Osteocyte (in vitro differentiated cells): ENCODE measurements at places on chromosomes 6 and 20. TPM values are rescaled to one million over a fixed set of nuclear protein-coding genes. Genes with fewer than 3 reads are reported as not detected.

Gene GINS1
- total RNA-seq = 5.8 and 6.2 TPM in 2 replicates

Gene OR2H1
- total RNA-seq = not detected in 2 replicates

DNA sequence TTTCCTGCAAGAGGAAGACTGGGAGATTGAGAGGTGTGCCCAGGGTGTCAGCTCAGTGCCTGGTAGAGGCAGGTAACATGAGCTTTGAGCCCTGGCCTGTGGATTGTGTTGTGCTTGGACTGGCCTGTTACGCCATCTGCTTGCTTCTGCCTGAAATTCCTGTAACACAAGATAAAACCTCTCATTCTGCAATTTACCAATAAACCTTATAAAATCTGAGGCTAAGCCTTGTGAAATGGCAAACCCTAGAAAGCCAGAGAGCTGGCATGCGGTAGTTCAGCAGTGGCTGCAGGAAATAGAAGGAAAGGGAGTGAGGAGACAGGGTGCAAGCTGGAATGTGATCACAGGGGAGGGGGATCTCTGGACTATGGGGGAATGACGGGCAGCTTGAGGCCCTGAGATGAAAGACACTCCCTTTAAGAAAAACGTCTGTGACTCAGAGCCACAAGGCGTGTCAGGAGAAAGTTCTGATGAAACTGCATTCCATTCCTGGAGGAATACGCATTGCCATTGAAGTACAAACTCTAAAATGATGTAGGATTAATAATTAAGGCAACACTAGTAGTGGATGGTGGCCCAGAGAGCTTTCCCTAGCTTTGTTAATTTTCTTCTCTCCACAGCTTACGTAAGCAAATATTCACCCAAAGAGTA is 26.3 kb upstream of the TFAP2A start:
- H3K36me3 ChIP-seq = no peaks in the 10 kb centered on the region
- H3K4me1 ChIP-seq = peaks cover 12% of the 10 kb centered on the region
- DNase-seq = no peak
- H3K27ac ChIP-seq = peak overlapping the region; percentile 85
- no peak overlapping the region for H3K4me3 ChIP-seq

- no peak overlapping the region for H3K27ac ChIP-seq
- H3K4me1 ChIP-seq = peaks cover 9% of the 10 kb centered on the region
- no peak for DNase-seq
- peaks cover 5% of the 10 kb centered on the region for H3K36me3 ChIP-seq
Measured at GRCh38 chr6:69663215-69663614, 133.6 kb downstream of the LMBRD1 start.

Gene COL21A1
- 48.0 and 60.0 TPM in 2 replicates for total RNA-seq

Gene EYA4
- 0.68 and 0.78 TPM in 2 replicates for total RNA-seq

Gene LIN28B
- 0.10 TPM in 1 of 2 replicates, not detected in the other for total RNA-seq

Gene CLVS2
- total RNA-seq = not detected in 2 replicates

Gene COL19A1
- not detected in 2 replicates for total RNA-seq

Gene TMEM74B
- not detected in 2 replicates for total RNA-seq

Gene LY6G6D
- total RNA-seq = not detected in 2 replicates

Gene SEMG1
- not detected in 2 replicates for total RNA-seq

Gene OLIG3
- not detected in 2 replicates for total RNA-seq

DNA sequence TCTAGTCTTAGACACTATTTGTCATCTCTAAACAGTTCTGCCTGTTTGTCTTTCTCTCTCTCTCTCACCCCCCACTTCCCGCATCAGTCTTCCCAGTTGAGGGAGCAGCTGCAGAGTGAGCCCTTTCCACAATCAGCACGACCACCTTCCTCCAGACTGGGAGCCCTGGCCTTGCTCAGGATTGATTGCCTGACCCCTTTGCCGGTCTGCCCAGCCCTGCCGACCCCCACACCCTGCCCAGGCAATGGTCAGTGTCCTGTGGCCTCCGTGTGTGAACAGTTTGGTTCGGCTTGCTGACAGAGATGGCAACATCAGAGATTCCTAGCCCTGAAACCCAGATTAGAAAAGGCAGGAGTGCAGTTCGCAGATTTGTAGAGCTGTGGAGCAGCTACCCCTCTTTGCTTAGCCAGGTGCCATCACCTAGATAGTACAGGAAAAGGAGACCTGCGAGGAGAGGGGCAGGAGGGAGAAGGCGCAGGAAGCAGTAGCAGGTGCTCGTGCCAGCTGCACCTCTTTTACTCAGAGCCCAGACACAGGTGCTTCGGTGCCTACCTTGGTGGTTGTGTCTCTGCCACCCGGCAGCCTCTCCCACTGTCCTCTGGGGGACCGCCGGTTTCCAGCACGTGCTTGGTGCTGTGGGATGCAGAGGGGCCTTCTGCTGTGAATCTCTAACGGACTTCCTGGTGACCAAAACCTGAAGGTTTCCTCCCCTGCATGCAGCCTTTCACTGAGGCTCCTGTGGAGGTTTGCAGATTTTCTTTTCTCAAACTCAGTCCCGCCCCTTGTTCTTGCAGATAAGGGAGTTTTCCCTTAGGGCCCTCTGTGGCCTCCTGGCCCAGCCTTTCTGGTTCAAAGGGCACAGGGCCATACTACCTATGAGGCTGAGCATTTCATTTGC is 92.4 kb downstream of the SCML4 start:
- peaks cover 59% of the 10 kb centered on the region for H3K27me3 ChIP-seq
- H3K4me3 ChIP-seq = no peak overlapping the region
- peak; percentile 73 for DNase-seq
- no peak overlapping the region for H3K27ac ChIP-seq

Gene CNKSR3
- 14.6 and 15.3 TPM in 2 replicates for total RNA-seq

DNA sequence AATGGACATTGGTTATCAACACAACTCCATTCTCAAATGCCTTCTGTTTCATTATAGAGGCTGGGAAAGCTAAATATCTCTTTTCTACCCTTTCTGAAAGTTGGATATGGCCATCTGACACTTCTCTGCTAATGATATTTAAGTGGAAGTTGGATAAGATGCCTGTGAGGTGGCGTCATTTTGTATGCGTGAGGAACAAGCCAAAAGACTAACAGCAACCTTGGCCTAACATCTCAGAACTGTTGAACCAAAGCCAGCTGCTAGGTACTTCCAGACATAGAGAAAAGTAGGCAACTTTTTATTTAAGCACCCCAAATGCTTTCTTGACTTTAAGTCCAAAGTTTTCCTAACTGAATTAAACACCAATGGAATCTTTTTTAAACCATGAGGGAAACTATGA is 708.4 kb downstream of the CD109 start:
- H3K4me1 ChIP-seq = peaks cover 7% of the 10 kb centered on the region
- no peak for DNase-seq
- no peak overlapping the region for H3K27ac ChIP-seq
- no peak overlapping the region for H3K4me3 ChIP-seq

GRCh38 chr20:46928580-46929132 is 34.0 kb downstream of the EYA2 start:
- H3K4me1 ChIP-seq = no peaks in the 10 kb centered on the region
- H3K36me3 ChIP-seq = no peaks in the 10 kb centered on the region
- H3K27ac ChIP-seq = no peak overlapping the region
- H3K4me3 ChIP-seq = no peak overlapping the region

Gene SOBP
- total RNA-seq = 6.1 and 7.4 TPM in 2 replicates

DNA sequence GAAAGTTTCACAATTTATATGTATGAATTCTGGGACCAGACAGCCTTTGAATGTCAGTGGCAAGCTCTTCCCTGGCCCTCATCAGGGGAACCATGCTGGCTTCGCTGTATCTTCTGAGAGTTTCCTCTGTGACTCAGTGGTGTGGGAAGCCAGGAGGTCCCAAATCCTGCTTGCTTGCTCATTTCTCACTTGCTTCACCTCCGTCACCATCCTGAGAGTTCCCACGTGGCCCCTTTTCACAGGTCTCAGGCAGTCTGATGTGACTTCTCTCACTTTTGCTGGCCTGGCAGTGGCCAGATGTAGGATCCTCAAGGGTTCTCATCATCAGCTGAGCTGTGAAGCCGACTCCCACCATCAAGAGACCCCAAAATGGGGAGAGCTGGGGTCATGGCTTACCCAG is 28.4 kb upstream of the RIN2 start:
- H3K4me1 ChIP-seq = peaks cover 13% of the 10 kb centered on the region
- no peak overlapping the region for H3K4me3 ChIP-seq
- H3K27ac ChIP-seq = no peak overlapping the region

- DNase-seq = no peak
- no peak overlapping the region for H3K27ac ChIP-seq
- H3K4me1 ChIP-seq = no peaks in the 10 kb centered on the region
- H3K4me3 ChIP-seq = no peak overlapping the region
- no peaks in the 10 kb centered on the region for H3K36me3 ChIP-seq
- peaks cover 12% of the 10 kb centered on the region for H3K27me3 ChIP-seq
Measured at GRCh38 chr6:66961191-66961590, 1254.2 kb upstream of the EYS start.

Gene GSTA2
- total RNA-seq = not detected in 2 replicates

DNA sequence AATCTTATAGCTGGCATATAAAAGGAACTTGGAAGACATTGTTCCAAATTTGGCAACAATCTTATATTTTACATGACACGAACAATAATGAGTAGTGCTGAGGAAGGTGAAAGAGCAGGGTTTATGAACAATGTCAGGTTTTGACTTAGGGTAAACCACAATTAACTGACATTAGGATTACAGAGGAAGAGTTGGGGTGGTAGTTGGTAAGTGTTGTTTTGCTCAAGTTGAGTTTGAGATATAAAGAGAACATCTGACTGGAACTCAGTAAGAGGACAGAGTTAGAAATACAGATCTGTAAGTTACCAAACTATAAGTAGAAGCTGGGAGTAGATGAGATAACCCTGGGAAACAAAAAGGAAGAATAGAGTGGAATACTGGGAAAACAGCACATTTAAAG is 15.1 kb downstream of the RTN4IP1 start:
- H3K27me3 ChIP-seq = no peaks in the 10 kb centered on the region
- H3K4me3 ChIP-seq = no peak overlapping the region
- H3K4me1 ChIP-seq = no peaks in the 10 kb centered on the region
- DNase-seq = no peak
- H3K27ac ChIP-seq = no peak overlapping the region

DNA sequence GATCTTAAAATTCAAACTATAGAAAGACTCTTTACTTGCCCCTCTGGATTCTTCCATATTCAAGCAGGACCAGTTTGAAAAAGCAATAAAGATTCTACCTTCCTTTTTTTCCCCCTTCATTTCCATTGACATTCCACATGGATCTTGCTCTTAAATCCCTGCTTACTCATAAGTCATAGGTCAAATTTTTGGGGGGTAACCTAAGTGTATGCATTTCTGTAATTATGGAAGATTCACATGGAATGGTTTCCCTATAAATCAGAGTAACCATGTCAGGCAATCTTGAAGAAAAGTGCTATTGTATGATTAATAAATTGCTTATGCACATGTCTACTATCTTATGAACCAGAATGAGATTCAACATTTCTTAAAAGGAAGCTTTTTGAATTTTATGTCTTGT is 551.0 kb downstream of the HAO1 start:
- no peaks in the 10 kb centered on the region for H3K27me3 ChIP-seq
- H3K36me3 ChIP-seq = no peaks in the 10 kb centered on the region
- H3K27ac ChIP-seq = no peak overlapping the region
- DNase-seq = no peak
- no peak overlapping the region for H3K4me3 ChIP-seq

DNA sequence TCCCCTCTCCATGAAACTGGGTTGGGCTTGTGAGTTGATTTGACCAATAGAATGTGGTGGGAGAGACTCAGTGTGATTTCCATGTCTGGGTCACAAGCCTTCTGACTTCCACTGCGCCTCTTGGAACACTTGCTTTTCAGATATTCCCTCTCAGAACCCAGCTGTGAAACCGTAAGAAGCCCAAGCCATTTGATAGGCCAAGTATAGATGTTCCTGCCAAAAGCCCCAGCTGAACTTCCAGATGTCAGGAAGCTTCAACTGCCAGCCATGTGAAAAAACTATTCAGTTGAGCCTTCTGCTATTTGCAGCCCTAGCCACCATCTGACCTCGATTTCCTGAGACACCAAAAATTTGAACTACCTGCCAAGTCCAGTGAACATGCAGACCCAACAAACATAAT is 387.8 kb upstream of the GJE1 start:
- no peak for DNase-seq
- peaks cover 7% of the 10 kb centered on the region for H3K4me1 ChIP-seq
- no peaks in the 10 kb centered on the region for H3K27me3 ChIP-seq
- no peaks in the 10 kb centered on the region for H3K36me3 ChIP-seq
- H3K4me3 ChIP-seq = no peak overlapping the region

DNA sequence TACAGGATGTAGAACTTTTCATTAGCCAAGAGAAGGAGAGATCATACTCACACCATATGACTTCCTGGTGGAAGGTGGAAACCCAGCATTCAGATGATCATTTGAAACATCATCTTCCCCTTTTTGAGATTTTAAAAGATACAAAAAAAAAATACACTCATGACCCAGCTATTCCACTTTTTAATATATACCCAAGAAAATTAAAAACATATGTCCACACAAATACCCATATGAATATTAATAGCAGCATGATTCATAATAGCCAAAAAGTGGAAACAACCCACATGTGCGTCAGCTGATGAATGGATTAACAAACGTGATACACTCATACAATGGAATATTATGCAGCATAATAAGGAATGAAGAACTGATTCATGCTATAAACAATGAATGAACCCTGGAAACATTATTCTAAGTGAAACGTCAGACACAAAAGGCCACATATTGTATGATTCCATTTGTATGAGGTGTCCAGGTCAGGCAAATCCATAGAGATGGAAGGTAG is 130.0 kb upstream of the SGK1 start:
- H3K4me3 ChIP-seq = no peak overlapping the region
- H3K27me3 ChIP-seq = no peaks in the 10 kb centered on the region
- H3K4me1 ChIP-seq = peaks cover 23% of the 10 kb centered on the region

Gene CFAP206
- 0.30 and 0.44 TPM in 2 replicates for total RNA-seq

- H3K36me3 ChIP-seq = peaks cover 7% of the 10 kb centered on the region
- no peak overlapping the region for H3K4me3 ChIP-seq
- H3K27me3 ChIP-seq = peaks cover 6% of the 10 kb centered on the region
- no peak for DNase-seq
- H3K27ac ChIP-seq = no peak overlapping the region
Measured at GRCh38 chr20:46509523-46509922, 3.8 kb downstream of the ZNF334 start.

Gene FAXC
- total RNA-seq = 2.5 and 3.1 TPM in 2 replicates

- no peak for DNase-seq
- no peaks in the 10 kb centered on the region for H3K27me3 ChIP-seq
- H3K4me3 ChIP-seq = no peak overlapping the region
- H3K36me3 ChIP-seq = peaks cover 5% of the 10 kb centered on the region
- peak overlapping the region; percentile 45 for H3K27ac ChIP-seq
Measured at GRCh38 chr20:25553819-25554296, 31.5 kb downstream of the NINL start.

Gene OVOL2
- not detected in 2 replicates for total RNA-seq

Gene TAAR6
- total RNA-seq = not detected in 2 replicates

Gene PPP1R3G
- total RNA-seq = 0.29 and 0.40 TPM in 2 replicates

DNA sequence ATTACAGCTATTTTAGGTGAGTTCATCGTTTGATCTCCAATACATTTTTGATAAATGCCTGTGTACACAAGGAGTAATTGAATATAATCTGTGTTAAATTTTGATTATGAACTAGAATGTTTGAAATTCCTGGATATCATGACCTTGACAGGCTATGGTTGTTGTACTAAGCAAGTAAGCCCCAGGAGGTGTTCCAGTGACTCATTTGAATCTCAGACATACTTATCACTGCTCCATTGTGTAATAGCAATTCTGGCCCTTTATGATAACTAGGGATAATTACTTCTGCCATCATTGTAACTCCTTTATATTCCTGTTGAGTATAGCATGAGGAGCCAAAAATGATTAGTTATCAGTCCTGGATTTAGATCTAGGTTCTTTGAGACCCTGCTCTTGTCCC is 1424.6 kb upstream of the ADGRB3 start:
- no peak overlapping the region for H3K4me3 ChIP-seq
- H3K36me3 ChIP-seq = no peaks in the 10 kb centered on the region
- peaks cover 6% of the 10 kb centered on the region for H3K27me3 ChIP-seq

GRCh38 chr6:5998236-5998635 is 8.5 kb downstream of the NRN1 start:
- peak overlapping the region; percentile 1 for H3K4me3 ChIP-seq
- no peak for DNase-seq
- H3K4me1 ChIP-seq = peaks cover 40% of the 10 kb centered on the region
- no peak overlapping the region for H3K27ac ChIP-seq
